Fibroblast of skin of right quadriceps (primary cell): ENCODE measurements at places on chromosomes 2 and 18.

- no peak for DNase-seq
These were observed 61.4 kb downstream of the CCDC148 start for GRCh38 chr2:158395166-158395565.

- DNase-seq = no peak
These were observed 89.7 kb upstream of the SEC11C start for GRCh38 chr18:59049721-59050660.

- DNase-seq = peak; percentile 41
These were observed 75.2 kb upstream of the C2orf15 start for GRCh38 chr2:99066075-99066958.

GRCh38 chr2:30255466-30256408 lies 24.4 kb downstream of the LBH start:
- DNase-seq = no peak

DNA sequence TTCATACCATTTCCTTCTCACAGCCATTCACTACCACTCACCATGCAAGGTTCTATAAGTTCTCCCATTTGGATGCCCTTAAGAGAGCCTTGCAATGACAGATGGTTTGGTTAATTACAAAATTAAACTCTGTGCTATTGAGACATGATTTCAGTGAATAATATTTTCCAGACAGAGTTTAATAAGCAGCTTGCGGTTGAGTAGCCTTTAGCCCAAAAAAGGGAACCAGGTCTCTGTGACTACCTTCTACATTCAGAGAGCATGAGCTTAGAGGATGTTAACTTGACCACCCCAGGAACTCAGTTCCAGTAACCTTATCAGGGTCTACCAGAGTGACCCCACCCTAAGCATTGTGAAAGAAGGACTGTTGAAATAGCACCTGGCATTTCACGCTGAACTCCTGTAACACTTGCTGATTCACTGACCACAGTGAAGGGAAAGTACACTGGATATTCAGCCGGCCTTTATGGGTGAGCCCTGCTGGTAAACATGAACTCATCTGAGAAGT lies 1173.1 kb upstream of the ZEB2 start:
- DNase-seq = peak; percentile 23

DNA sequence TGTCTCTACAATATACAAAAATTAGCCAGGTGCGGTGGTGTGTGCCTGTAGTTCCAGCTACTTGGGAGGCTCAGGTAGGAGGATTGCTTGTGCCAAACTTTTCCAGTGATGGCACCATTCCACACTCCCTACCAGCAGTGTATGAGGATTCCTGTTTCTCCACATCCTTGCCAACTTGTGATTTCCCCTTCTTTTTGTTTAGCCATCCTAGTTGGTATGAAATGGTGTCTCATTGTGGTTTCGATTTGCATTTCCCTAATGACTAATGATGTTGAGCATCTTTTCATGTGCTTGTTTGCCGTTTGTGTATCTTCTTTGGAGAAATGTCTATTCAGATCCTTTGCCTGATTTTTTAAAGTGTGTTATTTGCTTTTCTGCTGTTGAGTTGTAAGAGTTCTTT lies 41.0 kb downstream of the EPB41L5 start:
- peak; percentile 23 for DNase-seq

GRCh38 chr18:9867071-9867594 lies 18.6 kb upstream of the TXNDC2 start:
- no peak for DNase-seq

DNA sequence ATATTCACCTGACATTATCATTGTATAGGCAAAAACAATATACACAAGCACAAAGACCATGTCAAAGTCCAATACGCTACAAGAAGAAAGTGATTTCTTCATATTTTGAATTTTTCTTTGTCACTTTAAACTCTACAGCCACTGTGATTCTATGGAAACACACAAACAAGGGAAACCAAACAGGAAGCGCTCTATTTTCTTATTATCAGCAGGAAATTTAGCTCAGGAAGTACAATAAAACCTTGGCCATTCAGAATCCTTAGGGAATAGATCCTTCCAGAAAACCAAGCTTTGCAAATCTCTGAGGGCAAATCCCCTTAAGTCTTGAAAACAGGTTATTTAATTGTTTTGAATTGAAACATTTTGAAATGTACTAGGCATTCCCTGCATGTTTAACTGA lies 336.2 kb downstream of the EPHA4 start:
- no peak for DNase-seq

DNA sequence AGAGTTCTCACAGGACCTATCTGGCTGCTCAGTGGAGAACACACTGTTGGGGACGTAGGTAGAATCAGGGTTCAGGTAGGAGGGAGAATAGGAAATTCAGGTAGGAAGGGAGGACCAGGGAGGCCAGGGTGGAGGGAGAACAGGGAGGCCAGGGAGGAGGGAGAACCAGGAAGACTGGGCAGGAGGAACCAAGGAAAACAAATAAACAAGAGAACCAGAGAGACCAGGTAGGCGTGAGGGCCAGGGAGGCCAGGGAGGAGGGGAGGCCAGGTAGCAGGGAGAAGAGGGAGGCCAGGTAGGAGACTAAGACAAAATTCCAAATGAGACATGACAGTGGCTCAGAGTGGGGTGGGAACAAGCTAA lies 337.6 kb downstream of the EIPR1 start:
- no peak for DNase-seq

DNA sequence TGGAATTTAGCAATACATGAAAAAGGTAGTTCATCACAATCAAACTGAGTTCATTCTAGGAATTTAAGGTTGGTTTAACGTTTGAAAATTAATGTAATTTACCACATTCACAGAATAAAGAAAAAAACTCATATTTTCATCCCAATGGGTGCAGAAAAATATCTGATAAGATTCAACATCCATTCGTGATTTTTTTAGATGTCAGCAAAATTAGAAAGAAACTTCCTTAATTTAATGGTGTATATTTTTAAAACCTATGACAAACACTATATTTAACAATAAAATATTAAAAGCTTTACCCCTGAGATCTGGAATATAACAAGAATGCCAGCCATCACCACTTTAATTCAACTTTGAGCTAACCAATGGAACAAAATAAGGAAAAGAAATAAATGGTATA lies 208.7 kb upstream of the CHAC2 start:
- no peak for DNase-seq

DNA sequence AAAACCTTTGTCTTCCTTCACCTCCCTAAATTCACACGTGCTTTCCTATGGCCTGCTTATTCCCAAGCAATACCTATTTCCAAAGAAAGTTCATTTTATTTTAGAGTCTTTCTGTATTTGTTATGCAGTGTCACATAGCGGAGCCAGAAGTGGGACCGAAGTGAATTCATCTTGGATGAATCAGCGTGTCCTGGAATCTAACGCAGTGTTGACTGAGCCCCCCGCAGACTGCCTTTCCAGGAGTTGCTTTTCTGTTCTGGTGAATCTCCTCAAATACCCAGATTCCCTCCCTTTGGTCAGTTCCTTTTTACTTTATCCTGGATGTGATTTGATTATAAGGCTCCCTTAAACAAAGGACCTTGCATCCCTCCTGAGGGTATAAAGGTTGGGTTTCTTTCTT lies 10.8 kb downstream of the ALPP start:
- DNase-seq = peak; percentile 50

- no peak for DNase-seq
These were observed 1.7 kb downstream of the TNFRSF11A start for GRCh38 chr18:62326646-62327348.

DNA sequence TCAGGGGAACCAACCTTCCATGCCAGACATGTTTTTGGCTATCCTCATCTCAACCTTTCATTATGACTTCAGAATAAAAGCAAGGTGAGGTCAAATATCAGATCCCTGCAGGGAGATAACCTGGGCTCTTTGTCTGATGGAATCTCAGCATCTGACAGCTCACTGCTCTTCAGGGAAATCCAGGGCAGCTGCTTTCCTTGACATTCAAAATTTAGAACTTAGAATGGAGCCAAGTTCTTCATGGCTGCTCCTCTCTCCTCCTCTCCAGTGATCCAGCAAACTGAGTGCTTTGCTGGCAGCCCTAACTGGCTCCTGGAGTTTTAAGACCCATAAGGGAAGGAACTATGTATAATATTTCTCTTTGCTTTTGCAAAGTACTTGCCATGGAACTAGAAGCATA lies 716.3 kb downstream of the TSN start:
- DNase-seq = no peak

- peak; percentile 84 for DNase-seq
These were observed 102.6 kb upstream of the ITGA4 start for GRCh38 chr2:181354626-181355025.

GRCh38 chr18:36316246-36316645 lies 18.7 kb downstream of the FHOD3 start:
- DNase-seq = no peak

DNA sequence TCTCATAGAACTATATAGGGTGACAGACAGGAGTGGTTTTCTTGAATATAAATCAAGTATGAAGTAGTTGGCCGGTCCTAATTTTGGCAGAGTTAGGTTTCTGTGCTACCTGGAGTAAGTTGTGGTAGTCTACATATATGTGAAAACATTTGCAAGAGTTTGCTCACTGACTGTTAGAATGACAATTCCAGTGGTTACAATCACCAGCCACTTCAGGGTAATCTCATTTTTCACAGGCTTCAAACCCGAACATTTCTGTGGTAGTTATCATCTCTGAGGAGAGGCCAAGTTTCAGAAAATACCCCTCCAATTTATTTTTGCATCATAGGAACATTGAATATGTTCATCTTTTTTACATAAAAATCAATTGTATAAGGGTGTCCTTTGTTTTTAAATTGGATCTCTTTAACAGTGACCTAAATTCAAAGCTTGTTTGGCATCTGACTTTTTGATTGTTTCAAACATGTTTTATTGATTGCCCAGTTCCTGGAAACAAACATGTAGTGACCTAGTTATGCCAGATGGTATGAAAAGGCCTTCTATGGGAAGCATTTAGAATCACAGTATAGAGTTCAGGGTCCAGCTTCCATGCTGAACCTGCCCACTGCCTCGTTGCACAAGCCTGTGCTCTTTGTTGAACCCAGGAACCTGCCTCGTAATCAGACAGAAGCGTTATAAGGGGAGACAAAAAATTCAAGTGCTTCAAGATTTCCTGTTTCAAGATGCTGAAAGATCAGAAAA lies 250.6 kb downstream of the LTBP1 start:
- DNase-seq = no peak

- peak; percentile 86 for DNase-seq
These were observed 61.9 kb upstream of the CREB1 start for GRCh38 chr2:207467716-207468347.

DNA sequence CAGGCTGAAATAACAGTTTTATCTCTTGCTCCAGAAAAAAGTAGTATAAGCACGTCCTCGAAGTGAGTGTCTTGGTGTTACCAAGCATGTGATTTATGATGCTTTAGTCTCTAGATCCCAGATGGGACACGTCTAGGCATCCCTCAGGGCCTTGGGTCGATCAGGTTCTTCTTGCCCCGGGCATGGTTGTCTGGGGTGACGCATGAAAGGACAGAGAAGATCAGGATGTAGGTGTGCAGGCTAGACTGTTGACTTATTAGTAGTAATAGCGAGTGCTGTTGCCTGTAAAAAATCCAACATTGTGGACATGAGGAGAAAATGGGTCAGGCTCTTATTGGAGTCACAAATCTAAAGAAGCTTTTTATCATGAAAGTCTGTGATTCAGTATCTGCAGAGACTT lies 94.0 kb upstream of the NFU1 start:
- no peak for DNase-seq

- DNase-seq = no peak
These were observed 151.2 kb upstream of the HS6ST1 start for GRCh38 chr2:128469875-128470274.

DNA sequence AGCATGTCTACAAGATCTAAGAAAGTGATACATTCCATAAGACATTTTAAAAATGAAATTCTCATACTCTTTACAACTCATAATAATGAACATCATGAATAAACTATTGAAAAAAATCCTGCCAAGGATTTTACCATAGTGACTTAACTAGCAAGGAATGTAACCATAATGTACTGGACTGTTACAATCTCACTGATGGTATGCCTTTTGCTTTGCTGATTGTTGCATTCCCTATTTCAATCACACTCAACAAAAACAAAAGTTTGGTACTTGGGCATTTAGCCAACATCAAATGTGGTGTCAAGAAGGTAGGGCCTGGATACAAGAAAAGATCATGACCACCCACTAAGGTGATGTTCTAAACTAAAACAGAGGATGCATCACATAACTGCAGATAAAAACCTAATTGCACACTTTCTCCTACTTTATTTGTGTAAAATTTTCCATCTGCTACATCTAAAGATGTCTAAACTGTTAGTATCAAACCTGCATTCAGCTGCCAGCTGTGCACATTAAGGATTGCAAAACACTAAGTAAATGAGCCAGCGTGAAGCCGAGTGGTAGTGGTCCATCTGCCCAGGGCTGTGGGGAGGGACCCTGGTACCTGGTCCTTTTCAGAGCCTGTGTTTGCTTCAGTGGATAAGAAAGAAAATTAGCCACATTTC lies 564.4 kb downstream of the ZEB2 start:
- peak; percentile 88 for DNase-seq

GRCh38 chr2:172709566-172710291 lies 25.9 kb upstream of the RAPGEF4 start:
- DNase-seq = no peak

- no peak for DNase-seq
These were observed 140.3 kb downstream of the GALNT14 start for GRCh38 chr2:30997979-30998378.

GRCh38 chr2:39519886-39520285 lies 82.8 kb upstream of the MAP4K3 start:
- DNase-seq = no peak

DNA sequence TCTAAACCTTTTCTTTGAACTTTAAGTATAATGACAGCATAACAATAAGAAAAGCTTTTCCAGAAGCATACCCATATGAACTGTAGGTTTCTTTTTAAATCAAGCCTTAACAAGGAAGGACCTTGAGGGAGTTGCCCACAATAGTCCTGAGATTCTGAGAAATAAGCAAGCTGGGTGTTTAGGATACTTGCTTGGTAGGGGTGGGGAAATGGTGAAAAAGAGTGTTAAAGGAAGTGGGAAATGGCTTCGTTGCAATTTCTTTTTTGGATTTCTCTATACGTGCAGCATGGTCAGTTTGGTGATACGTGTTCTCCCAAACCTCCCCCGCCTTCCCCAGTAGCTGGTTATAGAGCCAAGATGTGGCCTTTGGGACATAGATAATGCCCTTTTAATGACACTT lies 17.2 kb downstream of the INSIG2 start:
- no peak for DNase-seq

DNA sequence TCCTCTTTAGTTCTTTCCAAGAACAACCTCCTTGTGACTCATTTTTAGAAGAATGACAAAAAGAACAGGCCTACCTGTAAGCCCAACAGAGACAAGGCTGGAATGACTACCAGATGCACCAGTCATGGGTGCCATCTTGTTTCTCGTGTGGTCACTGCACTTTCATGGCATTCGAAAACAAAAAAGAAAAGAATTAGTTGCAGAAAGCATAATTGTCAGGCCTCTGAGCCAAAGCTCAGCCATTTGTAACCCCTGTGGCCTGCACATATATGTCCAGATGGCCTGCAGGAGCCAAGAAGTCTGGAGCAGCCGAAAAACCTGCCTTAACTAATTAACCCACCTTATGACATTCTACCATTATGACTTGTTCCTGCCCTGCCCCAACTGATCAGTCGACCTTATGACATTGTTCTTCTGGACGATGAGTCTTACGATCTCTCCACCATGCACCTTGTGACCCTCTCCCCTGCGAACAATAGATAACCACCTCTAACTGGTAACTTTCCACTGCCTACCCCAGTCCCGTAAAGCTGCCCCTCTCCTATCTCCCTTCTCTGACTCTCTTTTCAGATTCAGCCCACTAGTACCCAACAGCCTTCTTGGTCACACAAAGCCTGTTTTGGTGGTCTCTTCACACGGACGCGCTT lies 13.9 kb upstream of the BUB1 start:
- no peak for DNase-seq
